ENCODE measurements at places on chromosomes 4 and X.

GRCh38 chrX:86935988-86936387 lies 581.6 kb upstream of the KLHL4 start:
- DNase-seq: no peak

DNA sequence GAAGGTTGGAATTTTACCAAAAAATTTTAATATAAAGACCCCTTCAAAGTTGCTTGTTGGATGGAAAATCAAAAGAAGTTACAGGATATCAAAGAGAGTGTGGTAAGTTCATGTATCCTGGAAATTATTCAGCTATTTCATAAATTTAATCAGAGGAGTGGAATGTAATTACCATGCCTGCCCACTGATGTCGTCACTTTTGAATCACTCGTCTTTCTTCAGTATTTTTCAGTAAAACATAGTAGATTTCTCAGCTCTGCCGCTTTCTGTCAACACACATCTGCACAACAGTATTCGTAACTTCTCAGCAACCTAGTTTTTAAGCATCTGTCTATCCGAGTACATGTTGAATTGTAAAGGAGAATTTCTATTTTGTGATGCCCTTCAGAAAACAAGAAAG lies 2163.0 kb upstream of the AGA start:
- no peak for DNase-seq

DNA sequence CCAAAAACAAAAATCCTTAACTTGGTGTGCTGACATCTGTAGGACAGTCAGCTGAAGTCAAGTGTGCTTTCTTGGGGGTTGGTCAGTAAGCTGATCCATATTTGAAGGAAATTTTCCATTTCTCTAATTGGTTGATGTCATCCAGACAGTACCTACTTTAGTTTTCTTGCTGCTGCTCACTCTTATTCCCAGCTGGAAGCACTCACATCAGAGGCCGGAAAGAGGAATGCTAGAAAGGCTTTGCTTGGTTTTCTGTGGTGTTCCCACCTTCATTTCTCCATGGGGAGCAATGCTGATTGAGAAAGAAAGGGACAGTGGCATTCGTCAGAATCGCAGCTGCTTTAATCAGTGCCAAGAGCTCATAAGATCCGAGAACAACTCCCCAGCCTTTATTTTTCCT lies 227.0 kb downstream of the C4orf33 start:
- DNase-seq: no peak

- DNase-seq: no peak
These were observed 68.5 kb downstream of the NDNF start for GRCh38 chr4:121003863-121004262.

GRCh38 chrX:117957128-117957527 lies 159.5 kb downstream of the KLHL13 start:
- no peak for DNase-seq

DNA sequence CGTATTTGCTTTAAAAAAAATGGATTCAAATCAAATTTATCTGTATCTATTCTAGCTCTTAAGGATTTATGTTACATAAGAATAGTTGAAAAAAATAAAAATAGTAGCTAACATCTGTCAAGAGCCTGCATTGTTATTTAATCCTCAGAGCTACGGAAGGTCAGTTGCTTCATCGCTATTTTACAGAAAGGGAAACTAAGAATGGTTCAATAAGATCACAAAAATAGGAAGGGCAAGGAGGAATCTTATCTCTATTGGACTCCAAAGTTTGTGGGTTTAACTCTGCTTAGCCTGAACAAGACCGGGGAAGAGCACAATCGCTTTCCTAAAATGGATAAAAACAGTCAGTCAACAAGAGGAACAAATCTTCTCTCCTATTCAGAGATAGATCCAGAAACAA lies 270.2 kb upstream of the SMIM31 start:
- DNase-seq: no peak

DNA sequence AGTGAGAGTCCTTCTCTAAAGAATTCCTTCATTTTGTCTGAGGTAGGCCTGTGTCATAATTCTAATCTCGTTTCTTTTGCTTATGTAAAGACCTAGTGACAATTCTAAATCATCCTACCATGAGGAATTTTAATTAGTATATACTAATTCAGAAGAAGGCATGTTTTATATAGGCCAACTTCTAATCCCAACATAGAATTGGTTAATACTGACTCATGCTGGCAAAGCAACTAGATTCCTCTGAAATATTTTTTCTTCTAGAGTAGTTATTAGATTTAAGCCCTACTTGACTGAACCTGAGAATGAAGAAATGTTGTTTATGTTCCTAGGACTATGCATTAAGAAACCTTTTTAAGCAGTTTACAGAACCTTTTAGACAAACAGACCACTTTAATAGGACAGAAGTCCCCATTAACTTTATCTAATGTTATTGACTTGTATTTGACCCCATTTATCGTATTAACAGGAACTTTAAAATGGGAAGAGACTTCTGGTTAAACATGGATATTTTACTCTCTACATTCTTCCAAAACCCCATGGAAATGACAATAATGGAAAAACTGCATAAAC lies 56.1 kb upstream of the EIF1AX start:
- DNase-seq: no peak

- no peak for DNase-seq
These were observed 13.2 kb downstream of the TNIP2 start for GRCh38 chr4:2742823-2743517.

GRCh38 chr4:142940425-142941330 lies 94.6 kb upstream of the INPP4B start:
- no peak for DNase-seq

DNA sequence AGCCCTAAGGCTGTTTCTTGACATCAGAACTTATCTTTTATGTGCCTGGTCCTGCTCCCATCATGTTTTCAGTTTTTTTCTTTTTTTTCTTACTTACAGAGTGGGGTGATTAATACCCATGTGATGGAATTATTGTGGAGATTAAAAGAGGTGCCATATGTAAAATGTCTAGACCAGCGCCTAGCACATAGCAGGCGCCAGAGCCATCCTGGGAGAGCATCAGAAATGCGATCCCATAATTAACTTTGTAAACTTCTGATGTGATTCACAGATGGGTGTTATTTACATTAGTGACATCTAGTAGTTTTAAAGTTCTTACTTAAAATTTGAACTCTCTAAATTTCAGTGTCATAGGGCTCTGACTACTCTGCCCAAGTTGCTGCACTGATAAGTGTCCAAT lies 66.2 kb upstream of the PGRMC2 start:
- no peak for DNase-seq

DNA sequence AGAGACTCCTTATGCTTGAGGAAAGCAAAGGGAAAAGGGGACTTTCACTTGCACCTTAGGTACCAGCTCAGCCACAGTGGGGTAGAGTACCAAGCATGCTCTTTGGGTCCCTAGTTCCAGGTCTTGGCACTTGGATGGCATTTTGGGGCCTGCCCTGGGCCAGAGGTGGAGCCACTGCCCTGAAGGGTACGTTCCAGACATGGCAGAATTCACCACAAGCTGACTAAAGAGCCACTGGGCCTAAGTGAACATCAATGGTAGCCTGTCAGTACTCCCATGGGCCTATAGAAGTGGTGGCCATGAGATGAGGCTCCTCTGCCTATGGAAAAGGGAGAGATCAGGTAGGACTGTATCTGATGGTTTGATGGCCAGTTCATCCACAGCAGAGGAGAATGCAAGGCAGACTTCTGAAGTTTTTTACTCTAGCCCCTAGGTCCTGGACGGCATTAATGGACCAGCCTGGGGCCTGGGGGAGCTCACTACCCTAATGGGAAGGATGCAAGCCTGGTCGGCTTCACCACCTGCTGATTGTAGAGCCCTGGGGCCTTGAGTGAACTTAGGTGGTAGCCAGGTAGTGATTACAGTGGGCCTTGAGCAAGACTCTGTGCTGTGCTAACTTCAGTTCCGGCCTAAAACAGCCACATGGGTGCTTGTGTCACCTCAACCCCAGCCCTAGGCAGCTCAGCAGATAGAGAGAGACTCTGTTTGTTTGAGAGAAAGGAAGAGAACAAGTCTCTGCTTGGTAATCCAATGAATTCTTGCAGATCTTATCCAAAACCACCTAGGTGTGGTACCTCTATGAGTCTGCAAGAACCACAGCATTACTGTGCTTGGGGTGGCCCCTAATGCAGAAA lies 19.8 kb upstream of the HSFX4 start:
- DNase-seq: no peak

DNA sequence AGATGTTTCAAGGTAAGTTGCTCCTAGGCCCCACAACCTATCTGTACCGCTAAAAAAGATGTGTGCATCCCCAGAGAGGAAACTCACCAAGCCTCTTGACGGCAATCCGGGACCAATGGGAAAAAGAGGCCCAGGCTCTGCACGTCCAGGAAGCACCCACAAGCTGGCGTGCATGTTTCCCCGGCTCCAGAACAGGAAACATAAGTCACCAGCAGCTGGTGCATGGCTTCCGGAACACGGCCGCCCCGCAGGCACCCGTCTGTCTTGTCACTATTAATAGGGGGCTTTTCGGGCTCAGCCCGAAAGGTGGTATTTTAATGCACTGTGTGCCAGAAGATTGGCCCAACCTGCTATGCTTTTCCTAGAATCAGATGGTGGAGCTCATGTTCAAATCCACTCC lies 22.2 kb downstream of the CRMP1 start:
- DNase-seq: no peak

- DNase-seq: no peak
These were observed 1250.6 kb downstream of the ADGRL3 start for GRCh38 chr4:62450740-62451139.

GRCh38 chr4:23857367-23857959 lies 32.4 kb downstream of the PPARGC1A start:
- DNase-seq: no peak

DNA sequence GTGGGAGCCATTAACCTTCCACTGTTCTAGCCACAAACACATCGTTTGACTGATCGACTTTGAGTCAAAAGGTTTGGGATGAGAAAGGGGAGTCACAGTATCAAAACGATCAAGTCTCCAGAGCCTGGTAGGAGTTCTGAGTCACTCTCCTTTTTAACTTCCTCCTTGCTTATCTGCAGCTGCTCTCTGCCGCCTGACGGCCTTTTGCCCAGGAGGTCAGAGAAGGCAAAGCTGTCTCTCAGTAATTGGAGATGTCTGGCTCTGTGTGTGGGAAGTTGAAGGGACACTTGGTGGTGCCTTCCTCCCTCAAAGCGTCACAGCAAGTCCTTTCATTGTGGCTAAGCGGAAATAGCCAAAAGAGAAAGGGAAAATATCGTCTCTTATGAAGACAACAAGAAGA lies 63.1 kb downstream of the ANOS1 start:
- DNase-seq: no peak

DNA sequence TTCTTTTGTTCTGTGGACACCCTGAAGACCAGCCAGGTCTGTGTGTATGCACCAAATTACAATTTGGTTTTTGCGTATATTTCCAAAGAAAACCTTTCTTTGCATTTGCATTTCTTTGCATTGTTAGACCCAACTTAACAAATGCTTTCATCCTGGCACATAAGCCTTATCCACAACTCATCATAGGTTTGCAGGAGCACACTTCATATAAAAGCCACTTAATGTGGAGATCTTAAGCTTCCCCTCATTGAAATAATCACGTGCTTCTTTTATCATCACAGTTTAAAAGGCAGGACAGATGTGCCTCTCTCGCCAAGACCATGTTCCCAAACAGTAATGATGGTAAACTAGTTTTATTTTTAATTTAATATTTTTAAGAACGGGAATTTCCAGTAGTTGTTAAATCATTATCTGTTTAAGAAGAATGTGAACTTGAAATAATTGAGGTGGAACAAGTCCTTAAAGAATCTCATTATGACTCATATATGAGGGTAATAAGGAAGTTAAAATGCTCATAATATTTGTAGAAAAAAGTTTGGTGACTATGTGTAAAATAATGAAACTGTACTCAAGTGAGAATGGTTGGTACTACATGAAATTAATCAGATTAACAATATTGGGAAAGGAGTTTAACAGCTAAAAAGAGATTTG lies 65.5 kb downstream of the GLRA3 start:
- DNase-seq: no peak

GRCh38 chr4:40681600-40681999 lies 51.9 kb upstream of the RBM47 start:
- no peak for DNase-seq

GRCh38 chr4:146338512-146338911 lies 124.2 kb downstream of the REELD1 start:
- DNase-seq: no peak

DNA sequence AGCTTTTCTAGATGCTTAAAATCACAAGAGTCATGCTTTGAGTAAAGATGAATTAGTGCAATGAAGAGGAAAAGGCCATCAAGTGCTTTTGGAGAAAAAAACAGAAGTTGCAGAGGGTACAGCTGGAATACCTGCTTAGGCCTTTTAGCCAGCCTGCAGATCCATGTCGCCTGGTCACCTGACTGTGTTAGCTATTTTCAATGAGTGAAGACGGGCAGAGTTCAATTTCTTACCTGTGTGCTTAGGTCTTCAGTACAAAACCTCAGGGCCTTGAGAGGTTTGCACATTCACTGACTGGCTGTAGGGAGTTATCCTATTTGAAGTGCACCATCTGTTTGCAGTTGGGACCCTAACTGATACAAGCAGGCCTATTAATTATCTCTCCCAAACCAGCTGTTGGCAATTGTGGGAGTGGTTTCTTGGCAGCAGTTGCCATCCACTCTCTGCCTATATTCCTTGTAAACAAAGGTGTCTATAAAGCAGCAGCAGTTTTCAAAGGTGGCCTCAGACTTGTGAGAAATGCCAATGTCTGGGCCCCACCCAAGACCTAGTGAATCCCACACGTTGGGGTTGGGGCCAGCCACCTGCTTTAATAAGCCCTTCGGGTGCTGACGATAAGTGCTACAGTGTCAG lies 16.3 kb upstream of the FAT1 start:
- DNase-seq: no peak

GRCh38 chr4:120691106-120691505 lies 231.4 kb downstream of the PRDM5 start:
- no peak for DNase-seq

GRCh38 chrX:50107470-50107869 lies 93.3 kb downstream of the AKAP4 start:
- DNase-seq: no peak

DNA sequence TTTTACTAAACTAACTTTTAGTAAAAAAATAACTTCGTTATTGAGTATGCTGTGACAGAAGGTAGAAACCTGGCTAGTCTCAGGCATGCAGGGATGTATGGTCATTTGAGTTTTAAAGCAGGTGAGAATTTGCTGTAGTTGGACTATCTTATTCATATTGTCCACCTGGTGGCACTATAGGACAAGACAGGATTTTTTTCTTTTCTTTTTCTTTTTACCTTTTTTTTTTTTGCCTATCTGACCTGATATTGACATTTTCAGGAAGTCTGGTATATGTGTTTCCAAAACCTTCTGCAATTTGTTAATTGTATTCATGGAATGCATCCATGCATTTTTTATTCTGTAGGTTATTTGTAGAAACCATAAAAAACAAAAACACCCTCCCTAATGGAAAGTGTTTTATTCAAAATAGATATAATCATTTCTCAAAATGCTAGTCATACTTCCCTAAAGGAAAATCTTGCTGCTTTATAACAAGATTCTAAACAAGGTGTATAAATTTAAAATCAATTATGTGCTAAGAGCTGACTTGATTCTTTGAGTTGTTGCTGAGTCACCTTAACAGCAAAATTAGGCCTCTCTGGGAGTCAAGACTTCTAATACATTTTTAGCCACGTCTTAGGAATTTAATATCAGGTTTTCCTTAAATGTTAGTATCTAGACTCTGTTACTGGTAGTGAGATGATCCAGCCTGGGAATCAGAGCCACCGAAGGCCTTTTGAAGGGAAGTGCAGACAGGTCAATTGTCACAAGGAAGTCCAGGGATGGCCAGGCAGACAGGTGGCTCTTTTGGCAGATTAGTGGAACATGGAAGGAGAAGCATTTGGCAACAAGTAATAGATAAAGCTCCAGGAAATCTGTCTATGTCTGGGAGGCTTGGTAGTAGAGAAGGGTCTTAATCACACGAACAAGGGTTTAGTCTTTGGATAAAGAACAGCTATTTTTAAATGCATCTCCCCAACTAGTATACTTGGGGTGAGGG lies 201.3 kb upstream of the GNPDA2 start:
- no peak for DNase-seq

- DNase-seq: no peak
These were observed 56.9 kb downstream of the BCOR start for GRCh38 chrX:40040686-40041461.

All from NCI-H187 treated with DMSO at 0.1 percent for 48 hours (cell line).